Neural progenitor cell (in vitro differentiated cells): ENCODE measurements at places on chromosomes 5 and 9. TPM values are rescaled to one million over a fixed set of nuclear protein-coding genes. Genes with fewer than 3 reads are reported as not detected.

- no peaks in the 10 kb centered on the region for H3K27me3 ChIP-seq
- H3K4me3 ChIP-seq = no peak overlapping the region
- no peak for DNase-seq
- no peaks in the 10 kb centered on the region for H3K36me3 ChIP-seq
- H3K4me1 ChIP-seq = peaks cover 29% of the 10 kb centered on the region
Measured at GRCh38 chr5:80101993-80102392, 66.8 kb downstream of the THBS4 start.

DNA sequence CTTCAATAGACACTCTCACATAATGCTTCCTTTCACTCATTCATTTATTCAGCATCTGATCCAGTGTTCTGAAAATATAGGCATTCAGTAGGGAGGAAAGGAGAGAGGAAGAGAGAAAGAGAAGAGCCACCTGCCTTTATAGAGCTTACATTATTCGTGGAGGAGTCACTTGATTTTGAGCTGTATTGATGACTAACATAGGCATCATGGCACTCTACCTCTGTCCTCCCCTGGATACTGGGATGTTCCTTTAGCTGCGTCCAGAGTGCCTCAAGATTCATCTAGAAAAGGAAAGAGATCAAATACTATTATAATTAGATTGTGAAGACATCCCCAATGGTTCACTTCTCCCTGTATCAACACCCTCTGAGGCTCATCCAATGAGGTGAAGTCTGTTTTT, 345.1 kb downstream of the SPATA31D1 start:
- no peak overlapping the region for H3K27ac ChIP-seq
- H3K27me3 ChIP-seq = no peaks in the 10 kb centered on the region
- no peak overlapping the region for H3K4me3 ChIP-seq

GRCh38 chr9:2934241-2934650, 90.4 kb upstream of the PUM3 start:
- no peaks in the 10 kb centered on the region for H3K27me3 ChIP-seq
- no peaks in the 10 kb centered on the region for H3K36me3 ChIP-seq
- H3K4me3 ChIP-seq = no peak overlapping the region
- no peak for DNase-seq
- no peak overlapping the region for H3K27ac ChIP-seq

DNA sequence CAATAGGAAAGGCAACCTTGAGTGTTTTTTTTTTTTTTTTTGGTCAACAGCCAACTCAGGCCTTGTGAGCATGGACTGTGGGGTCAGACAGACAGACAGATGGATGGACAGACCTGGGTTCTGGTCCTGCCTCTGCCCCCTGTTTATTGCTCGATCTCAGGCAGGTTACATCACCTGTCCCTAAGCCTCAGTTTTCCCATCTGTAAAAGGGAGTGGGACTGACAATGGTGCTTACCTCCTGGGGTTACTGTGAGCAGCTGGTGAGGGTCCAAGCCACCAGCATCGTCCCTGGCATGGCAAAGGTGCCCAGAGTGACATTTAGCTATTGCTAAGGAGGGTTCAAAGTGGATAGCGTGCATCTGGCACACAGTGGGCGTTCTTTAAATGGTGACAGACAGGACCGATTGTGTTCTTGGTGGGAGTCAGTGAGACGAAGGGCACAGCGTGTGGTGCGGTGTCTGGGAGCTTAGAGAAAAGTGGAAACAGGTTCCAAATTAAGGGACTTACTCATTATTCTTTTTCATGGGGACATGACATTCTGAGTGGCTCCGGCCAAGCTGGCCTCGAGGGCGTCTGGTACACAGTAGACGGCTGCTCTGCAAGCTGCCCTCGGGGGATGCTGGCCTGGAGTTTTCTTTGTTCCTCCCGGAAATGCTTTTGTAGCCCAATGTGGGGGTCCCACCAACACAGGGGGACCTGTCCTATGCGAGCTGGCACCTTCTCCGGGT, 72.1 kb downstream of the COL27A1 start:
- H3K4me1 ChIP-seq = peaks cover 32% of the 10 kb centered on the region
- DNase-seq = no peak
- no peaks in the 10 kb centered on the region for H3K36me3 ChIP-seq
- no peak overlapping the region for H3K4me3 ChIP-seq

- H3K27ac ChIP-seq = no peak overlapping the region
- H3K27me3 ChIP-seq = no peaks in the 10 kb centered on the region
- no peak overlapping the region for H3K4me3 ChIP-seq
- H3K36me3 ChIP-seq = no peaks in the 10 kb centered on the region
Measured at GRCh38 chr5:89988129-89988810, 421.3 kb downstream of the CETN3 start.

DNA sequence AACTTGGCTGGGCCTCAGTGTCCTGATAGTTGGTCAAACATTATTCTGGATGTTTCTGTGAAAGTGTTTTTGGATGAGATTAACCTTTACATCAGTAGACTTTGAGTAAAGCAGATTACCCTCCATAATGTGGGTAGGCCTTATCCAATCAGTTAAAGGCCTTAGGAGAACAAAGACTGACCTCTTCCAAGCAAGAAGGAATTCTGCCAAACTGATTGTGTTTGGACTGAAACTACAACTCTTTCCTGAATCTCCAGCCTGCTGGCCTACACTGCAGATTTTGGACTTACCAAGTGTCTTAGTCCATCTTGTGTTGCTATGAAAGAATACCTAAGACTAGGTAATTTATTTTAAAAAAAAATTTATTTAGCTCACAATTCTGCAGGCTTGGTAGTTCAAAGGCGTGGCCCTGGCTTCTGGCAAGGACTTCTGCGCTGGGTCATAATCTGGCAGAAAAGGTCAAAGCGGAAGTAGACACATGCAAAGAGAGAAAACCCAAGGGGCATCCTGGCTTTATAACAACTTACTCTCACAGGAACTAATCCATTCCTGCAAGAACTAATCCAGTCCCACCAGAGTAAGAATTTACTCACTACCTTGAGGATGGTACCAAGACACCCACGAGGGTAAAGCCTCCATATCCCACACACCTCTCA, 8.6 kb upstream of the ARHGEF37 start:
- no peaks in the 10 kb centered on the region for H3K27me3 ChIP-seq
- H3K4me3 ChIP-seq = no peak overlapping the region
- H3K27ac ChIP-seq = no peak overlapping the region
- no peaks in the 10 kb centered on the region for H3K36me3 ChIP-seq

The SREK1IP1 gene
- 26.1 and 37.9 TPM in 2 replicates for total RNA-seq

DNA sequence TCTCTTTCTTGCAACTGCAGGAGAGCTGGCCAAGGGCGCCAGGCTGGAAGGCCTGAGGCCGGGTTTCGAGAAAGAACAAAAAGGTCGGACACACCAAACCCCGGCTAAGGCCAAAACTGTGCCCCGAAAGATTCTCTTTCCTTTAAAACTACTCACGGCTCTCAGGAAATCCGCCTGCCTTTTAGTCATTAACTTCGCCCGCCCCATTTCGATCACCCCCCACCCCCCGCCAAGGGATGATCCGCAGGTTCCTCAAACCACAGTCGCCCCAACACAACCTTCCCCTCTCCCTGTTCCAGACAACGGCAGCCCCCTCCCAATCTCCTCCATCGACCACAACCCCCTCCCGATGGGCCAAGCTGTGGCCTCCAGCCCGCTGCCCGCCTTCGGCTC, 536 bp downstream of the FEM1C start:
- H3K27ac ChIP-seq = peak overlapping the region; percentile 97
- no peak for DNase-seq
- H3K4me3 ChIP-seq = peak overlapping the region; percentile 71
- peaks cover 31% of the 10 kb centered on the region for H3K4me1 ChIP-seq

GRCh38 chr9:116152941-116153764, 438 bp upstream of the PAPPA start:
- H3K36me3 ChIP-seq = no peaks in the 10 kb centered on the region
- peaks cover 39% of the 10 kb centered on the region for H3K4me1 ChIP-seq
- H3K27me3 ChIP-seq = peaks cover 54% of the 10 kb centered on the region

The PRELID2 gene
- total RNA-seq = 25.9 and 30.3 TPM in 2 replicates

- no peaks in the 10 kb centered on the region for H3K36me3 ChIP-seq
- H3K4me1 ChIP-seq = no peaks in the 10 kb centered on the region
- no peak overlapping the region for H3K4me3 ChIP-seq
- DNase-seq = no peak
- H3K27ac ChIP-seq = no peak overlapping the region
- H3K27me3 ChIP-seq = no peaks in the 10 kb centered on the region
Measured at GRCh38 chr5:148809781-148810524, 16.5 kb upstream of the ADRB2 start.

The ANKRD55 gene
- not detected in 2 replicates for total RNA-seq

The TXNDC8 gene
- total RNA-seq = not detected in 2 replicates

- H3K4me1 ChIP-seq = peaks cover 23% of the 10 kb centered on the region
- H3K27ac ChIP-seq = no peak overlapping the region
- DNase-seq = no peak
- no peaks in the 10 kb centered on the region for H3K27me3 ChIP-seq
Measured at GRCh38 chr5:14228219-14228618, 85.1 kb downstream of the TRIO start.

The AQP7 gene
- total RNA-seq = 0.25 TPM in 1 of 2 replicates, not detected in the other

The DAB2IP gene
- 24.3 and 41.7 TPM in 2 replicates for total RNA-seq

GRCh38 chr5:155282503-155283107, 269.1 kb downstream of the KIF4B start:
- no peak overlapping the region for H3K4me3 ChIP-seq
- H3K27ac ChIP-seq = no peak overlapping the region
- H3K36me3 ChIP-seq = no peaks in the 10 kb centered on the region
- no peaks in the 10 kb centered on the region for H3K27me3 ChIP-seq
- DNase-seq = no peak

- no peaks in the 10 kb centered on the region for H3K36me3 ChIP-seq
- no peak for DNase-seq
- no peak overlapping the region for H3K4me3 ChIP-seq
Measured at GRCh38 chr5:87916320-87916719, 352.3 kb downstream of the TMEM161B start.

DNA sequence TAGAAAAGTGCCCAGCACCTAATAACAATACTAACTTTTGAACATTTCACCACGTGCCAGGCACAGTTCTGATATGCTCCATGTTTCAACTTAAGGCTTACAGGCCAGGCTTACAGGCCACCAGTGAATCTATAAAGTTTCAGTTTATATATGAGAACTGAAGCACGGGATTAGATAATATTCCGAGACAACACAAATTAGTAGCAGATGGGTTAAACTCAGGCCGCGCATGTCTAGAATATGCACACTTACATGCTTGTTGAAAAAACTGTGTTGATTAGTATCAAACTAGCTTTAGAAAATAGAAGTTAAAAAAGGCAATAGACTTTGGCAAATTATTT, 587.9 kb downstream of the MTRR start:
- no peaks in the 10 kb centered on the region for H3K4me1 ChIP-seq
- DNase-seq = no peak
- no peak overlapping the region for H3K4me3 ChIP-seq
- H3K27ac ChIP-seq = no peak overlapping the region

- H3K36me3 ChIP-seq = no peaks in the 10 kb centered on the region
- no peak overlapping the region for H3K4me3 ChIP-seq
- peaks cover 8% of the 10 kb centered on the region for H3K4me1 ChIP-seq
- H3K27me3 ChIP-seq = no peaks in the 10 kb centered on the region
Measured at GRCh38 chr9:84996029-84996428, 326.5 kb downstream of the NTRK2 start.

DNA sequence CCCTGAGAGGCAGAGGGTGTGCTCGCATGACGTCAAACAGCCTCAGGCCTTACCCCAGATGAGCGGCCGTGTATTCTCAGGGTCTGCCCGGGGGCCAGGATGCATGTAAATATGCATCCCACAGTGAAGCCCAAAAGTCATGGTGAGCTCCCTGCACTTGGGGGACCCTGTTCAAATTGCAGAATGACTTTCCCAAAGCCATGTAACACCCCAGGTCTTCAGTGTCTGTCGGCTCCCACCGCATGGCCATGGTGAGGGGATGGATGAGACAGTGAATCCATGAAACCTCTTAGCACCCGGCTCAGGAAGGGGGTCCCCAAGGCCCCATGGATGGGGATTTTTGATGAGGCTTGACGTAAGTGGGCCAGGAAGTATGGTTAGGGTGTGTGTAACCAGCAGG, 9.3 kb upstream of the COL5A1 start:
- no peaks in the 10 kb centered on the region for H3K27me3 ChIP-seq
- DNase-seq = no peak
- no peak overlapping the region for H3K27ac ChIP-seq
- H3K4me3 ChIP-seq = no peak overlapping the region

The TMEM174 gene
- total RNA-seq = not detected in 2 replicates

- no peaks in the 10 kb centered on the region for H3K36me3 ChIP-seq
- H3K4me3 ChIP-seq = no peak overlapping the region
- H3K4me1 ChIP-seq = peaks cover 14% of the 10 kb centered on the region
- no peak for DNase-seq
Measured at GRCh38 chr9:104750185-104750767, 2.8 kb downstream of the NIPSNAP3A start.

- no peak overlapping the region for H3K27ac ChIP-seq
- no peaks in the 10 kb centered on the region for H3K36me3 ChIP-seq
- no peak for DNase-seq
- no peaks in the 10 kb centered on the region for H3K27me3 ChIP-seq
Measured at GRCh38 chr5:38093855-38094254, 164.5 kb upstream of the EGFLAM start.

The C5orf46 gene
- total RNA-seq = not detected in 2 replicates

- H3K4me3 ChIP-seq = no peak overlapping the region
- DNase-seq = no peak
- peaks cover 19% of the 10 kb centered on the region for H3K4me1 ChIP-seq
- H3K36me3 ChIP-seq = no peaks in the 10 kb centered on the region
Measured at GRCh38 chr9:28365728-28366127, 792.4 kb upstream of the C9orf72 start.

DNA sequence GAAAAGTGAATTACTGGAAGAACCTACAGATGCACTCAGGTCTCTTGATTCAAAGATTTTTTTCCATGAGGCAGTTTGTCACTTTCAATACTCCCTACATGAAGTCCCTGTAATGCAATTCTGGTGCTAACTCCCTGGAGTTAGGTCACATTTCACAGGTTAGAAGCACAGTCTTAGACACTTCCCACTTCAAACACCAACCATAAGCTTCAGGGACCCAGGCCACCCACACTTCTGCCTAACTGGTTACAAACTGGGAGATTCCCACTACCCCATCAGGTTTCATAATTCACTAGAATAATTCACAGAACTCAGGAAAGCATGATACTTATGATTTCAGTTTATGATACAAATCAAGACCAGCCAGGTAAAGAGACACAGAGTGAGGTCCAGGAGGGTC, 29.0 kb upstream of the FOXI1 start:
- DNase-seq = no peak
- no peaks in the 10 kb centered on the region for H3K36me3 ChIP-seq
- no peaks in the 10 kb centered on the region for H3K27me3 ChIP-seq
- no peak overlapping the region for H3K4me3 ChIP-seq

- peak; percentile 39 for DNase-seq
- peaks cover 26% of the 10 kb centered on the region for H3K4me1 ChIP-seq
- no peaks in the 10 kb centered on the region for H3K36me3 ChIP-seq
- no peak overlapping the region for H3K27ac ChIP-seq
- peak overlapping the region; percentile 70 for H3K4me3 ChIP-seq
- H3K27me3 ChIP-seq = peaks cover 49% of the 10 kb centered on the region
Measured at GRCh38 chr5:43192558-43193180, 644 bp downstream of the NIM1K start.

DNA sequence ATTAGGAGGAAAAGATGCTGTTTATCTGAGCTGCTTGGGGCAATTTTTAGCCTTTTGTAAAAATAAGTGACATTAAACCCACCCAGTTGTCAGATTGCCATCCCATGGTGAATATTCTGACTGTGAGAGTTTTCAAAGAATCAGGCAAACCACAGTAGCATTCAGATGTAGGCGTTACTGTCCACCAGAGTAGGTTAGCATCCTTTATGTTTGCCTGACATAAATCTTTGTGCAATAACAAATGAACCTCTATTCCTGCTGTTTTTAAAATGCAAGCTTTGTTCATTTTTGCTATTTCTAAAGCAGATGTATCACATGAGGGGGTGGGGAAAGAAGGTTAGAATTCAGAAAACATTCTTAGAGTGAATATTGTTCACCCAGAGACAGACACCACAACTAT, 427.8 kb downstream of the CDH9 start:
- DNase-seq = no peak
- H3K27me3 ChIP-seq = no peaks in the 10 kb centered on the region
- H3K36me3 ChIP-seq = no peaks in the 10 kb centered on the region
- no peak overlapping the region for H3K4me3 ChIP-seq

The IL11RA gene
- total RNA-seq = 11.4 and 12.7 TPM in 2 replicates

The PCDHGA12 gene
- total RNA-seq = 0.79 and 2.2 TPM in 2 replicates
